CD4-positive, alpha-beta T cell treated with Interleukin-1 beta for 1 hour (primary cell): ENCODE measurements at places on chromosomes 7 and 10.

GRCh38 chr7:156049366-156049765 lies 237.1 kb upstream of the SHH start:
- DNase-seq, result no peak

DNA sequence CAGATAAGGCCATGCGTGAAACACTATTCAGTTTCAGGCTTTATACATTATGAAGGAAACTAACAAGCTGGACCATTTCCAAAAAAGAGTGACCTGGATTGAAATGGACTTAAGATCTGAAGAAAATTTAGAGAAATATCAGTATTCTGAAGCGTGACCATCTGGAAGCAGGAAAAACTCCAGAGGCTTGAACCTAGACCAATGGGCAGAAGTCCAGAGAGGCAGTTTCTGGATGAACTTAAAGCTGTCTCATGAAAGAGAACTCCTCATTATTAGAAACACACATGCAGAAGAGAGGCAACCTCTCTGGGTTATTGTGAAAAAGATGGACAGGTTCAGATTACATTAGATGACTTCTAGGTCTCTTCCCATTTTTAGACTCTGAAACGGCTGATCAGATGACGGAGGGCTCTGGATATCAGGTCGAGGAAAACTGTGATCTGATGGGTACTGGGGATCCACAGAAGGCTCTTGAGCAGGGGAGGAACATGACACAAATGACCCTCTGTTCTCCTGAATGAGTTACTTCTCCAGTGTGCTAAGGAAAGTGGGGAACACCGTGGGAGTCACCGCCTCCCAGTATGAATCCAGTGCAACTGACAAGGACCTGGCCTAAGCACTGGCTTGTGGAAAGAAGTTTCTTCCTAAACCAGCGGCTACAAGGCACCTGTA lies 116.5 kb downstream of the SPDYE5 start:
- DNase-seq, result no peak

- no peak for DNase-seq
Observed at GRCh38 chr7:28812616-28813015, 145.5 kb downstream of the TRIL start.

- no peak for DNase-seq
Observed at GRCh38 chr10:17865351-17865750, 56.2 kb downstream of the MRC1 start.

GRCh38 chr7:107594961-107595737 lies 15.1 kb downstream of the BCAP29 start:
- DNase-seq, result no peak

GRCh38 chr10:96097865-96098264 lies 32.2 kb upstream of the ZNF518A start:
- DNase-seq, result no peak

- DNase-seq, result no peak
Observed at GRCh38 chr7:117098457-117098856, 145.2 kb downstream of the ST7 start.

DNA sequence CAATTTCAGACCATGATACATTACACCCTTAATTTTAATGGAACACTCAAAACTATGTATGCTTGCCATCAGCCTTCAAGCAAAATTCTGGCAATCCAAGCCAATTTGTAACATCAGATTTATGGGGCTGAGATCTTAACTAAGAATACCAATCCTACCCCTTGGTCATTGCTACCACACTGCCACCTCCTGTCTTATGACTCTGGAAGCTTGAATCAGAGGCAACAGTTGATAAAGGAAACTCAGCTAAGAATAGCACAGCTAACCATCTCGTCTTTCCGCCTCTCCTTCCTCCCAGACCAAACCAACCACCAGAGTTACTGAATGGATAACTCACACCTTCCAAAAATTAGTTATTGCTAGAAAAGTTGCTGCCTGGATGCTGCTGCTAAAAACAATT lies 7.4 kb downstream of the IGF2BP3 start:
- DNase-seq, result no peak

DNA sequence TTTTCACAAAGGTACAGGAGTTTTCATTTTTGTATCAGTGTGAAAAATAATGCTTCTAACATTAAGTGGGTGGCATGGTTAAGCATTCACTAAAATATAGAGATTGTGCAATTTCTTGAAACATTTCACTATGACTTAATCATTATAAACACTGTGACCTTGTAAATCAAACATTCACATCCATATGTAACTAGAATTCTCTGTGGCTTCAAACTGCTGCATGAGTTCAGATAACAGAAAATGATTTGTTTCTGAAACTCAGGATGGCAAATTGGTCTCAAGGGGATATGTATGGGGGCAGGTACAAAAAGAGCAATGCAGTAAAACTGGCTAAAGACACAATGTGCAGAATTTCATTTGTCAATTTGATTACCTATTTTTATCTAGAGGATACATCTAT lies 3.8 kb downstream of the FAM133B start:
- DNase-seq, result no peak

DNA sequence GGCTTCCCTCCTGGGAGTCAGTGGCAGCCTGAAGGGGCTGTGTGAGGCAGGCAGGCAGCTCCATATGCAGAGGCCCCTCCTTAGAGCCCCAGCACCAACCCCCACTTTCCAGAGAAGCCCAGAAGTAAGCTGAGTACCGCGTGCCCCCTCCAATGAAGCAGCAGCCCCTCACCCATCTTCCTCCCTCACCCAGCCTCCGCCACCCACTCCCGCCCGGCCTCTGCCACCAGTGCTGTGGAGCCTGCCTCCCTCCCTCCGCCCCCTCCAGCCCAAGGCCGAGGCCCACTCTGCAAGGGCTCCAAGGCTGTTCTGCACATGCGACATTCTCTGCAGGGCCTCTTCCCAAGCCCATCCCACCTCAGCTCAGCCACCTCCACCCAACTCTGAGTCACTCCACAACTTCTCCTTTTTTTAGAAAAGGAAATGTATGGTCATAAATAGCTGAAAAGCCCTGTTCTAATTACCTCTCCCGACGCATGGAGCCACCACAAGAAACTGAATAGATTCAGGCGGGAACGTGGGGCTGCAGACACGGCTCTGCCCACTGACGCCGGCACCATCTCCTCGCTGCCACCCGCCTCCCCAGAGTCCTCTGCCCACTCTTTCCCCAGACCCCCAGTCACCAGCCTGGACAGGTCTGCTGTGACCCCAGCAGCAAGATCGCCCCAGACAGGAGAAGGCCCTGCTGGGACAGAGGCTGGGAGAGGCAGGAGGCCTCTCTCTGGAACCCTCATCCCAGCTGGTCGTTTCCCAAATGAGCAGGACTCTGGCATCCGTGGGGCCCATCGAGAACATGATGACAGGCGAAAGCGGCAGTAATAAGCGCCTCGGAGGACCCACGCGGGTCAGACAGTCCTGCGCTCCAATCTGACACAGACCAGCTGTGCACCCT lies 213.9 kb downstream of the MAD1L1 start:
- DNase-seq, result peak; percentile 63

DNA sequence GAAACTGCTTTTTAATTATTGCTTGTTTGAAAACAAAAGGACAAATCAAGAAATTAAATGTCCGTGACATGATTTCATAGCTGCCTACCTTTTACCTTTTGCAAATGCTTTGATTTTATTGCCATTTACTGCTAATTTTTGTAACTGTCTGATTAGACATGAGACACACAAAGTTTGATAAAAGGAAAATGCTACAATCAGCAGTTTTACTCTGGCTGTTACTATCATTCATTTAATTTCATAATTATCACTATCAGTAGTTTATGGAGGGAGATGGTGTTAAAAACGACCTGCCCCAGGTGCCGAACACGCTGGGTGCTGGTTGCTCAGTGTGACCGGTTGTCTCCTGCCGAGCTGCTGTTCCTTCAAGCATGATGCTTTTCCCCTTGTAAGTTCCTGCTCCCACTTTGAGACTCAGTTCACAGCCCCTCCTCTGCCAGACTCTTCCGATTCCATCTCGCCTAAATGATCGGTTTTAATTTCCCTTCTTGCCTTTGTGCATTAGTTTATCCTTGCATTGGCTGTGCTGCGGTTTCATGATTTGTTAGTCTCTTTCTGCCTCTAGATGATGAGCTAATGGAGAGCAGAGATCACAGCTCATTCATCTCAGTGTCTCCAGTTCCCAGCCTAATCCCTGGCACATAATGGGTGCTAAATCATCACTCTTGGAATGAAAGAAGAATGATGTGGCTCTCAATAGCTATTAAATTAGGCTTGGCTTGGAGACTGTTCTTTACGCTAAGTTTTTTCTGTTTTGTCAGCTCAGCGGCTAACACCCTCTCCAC lies 110.6 kb downstream of the PFKFB3 start:
- no peak for DNase-seq

- DNase-seq, result no peak
Observed at GRCh38 chr10:62284221-62284620, 15.6 kb upstream of the RTKN2 start.

DNA sequence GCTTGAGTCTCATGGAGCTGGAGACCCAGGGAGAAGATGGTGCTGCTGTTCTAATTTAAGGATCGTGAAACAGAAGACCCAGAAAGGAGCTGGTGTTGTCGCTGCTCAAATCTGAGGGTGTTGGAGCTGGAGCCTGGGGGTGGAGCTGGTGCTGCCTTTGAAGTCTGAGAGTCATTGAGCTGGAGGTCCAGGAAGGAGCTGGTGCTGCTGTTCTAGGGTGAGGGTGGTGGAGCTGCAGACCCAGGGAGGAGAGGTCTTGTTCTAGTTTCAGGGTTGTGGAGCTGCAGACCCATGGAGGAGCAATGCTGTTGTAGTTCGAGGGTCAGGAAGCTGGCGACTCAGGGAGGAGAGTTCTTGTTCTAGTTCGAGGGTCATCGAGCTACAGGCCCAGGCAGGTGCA lies 84.1 kb upstream of the ZNF479 start:
- no peak for DNase-seq

GRCh38 chr10:30903397-30904138 lies 128.1 kb downstream of the ZNF438 start:
- DNase-seq, result no peak

GRCh38 chr7:55533050-55533728 lies 39.1 kb downstream of the VOPP1 start:
- DNase-seq, result peak; percentile 88

DNA sequence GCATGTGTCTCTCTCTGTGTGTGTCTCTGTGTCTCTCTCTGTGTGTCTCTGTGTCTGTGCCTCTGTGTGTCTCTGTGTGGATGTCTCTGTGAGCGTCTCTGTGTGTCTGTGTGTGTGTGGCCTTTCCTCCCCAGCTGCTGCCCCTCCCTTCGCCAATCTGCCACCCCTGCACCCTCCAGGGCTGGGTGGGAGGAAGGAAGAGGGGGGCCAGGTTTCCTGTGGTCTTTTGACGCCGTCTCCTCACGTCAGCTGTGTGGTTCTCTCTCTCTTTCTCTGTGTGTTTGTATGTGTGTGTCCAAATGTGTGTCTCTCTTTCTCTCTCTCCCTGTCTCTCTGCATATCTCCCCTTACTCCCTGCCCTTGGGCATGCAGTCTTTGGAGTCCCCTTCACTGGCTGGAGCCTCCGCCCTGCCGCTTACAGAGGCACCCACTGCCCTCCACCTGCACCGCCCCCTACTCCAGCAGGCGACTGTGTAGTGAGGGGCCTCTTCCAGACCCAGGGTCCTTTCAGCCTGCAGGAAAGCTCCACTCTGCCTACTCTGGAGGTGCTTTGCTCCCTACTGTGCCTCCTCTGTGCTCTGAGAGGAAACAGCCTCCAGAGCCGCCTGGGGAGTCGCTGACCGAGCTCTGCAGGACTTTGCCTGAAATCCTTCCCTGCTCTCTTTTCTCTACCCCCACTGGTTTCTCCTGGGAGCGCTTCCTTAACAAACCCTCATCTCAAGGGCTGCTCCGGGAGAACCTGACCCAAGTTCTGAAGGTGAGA lies 44.2 kb upstream of the C10orf71 start:
- DNase-seq, result peak; percentile 72

- no peak for DNase-seq
Observed at GRCh38 chr10:56763090-56763489, 402.0 kb upstream of the ZWINT start.

- DNase-seq, result no peak
Observed at GRCh38 chr7:47757921-47758411, 176.1 kb upstream of the TNS3 start.

DNA sequence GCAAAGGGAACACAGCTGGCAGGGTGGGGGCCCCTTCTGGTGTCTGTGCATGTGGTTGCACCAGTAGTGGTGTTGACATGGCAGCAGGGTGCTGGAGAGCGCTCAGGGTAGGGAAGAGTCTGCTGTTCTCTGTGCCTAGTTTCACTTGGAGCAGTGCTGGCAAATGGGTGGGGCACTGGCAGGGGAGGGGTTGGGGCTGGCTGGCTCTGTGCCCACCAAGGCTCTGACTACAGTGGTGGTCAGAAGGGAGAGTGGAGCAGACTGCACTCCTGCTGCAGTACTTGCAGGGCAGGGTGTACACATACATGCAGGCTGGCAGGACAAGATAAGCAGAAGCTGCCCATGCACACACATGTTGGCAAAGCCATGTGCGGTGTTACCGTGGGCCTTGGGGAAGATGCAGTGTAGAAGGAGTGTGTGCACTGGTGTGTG lies 18.2 kb downstream of the FAM25A start:
- DNase-seq, result no peak

DNA sequence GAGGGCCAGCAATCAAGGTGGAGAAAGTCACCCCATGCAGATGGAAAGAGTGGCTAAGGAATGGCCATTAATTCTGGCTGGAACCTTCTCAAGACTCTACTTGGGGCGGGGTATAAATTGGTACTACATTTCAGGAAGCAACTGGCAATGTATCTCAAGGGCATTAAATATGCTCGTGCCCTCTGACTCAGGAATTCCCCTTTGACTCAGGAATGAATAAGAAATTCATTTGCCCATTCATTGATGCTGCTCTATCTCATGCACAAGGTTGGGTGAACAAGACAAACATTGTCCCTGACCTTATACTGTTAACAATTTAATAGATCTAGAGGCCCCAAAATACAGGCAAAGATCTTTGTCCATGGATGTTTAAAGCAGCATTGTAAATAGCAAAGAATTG lies 188.1 kb downstream of the MYOF start:
- no peak for DNase-seq

- no peak for DNase-seq
Observed at GRCh38 chr10:76971547-76972170, 665.9 kb downstream of the KCNMA1 start.

DNA sequence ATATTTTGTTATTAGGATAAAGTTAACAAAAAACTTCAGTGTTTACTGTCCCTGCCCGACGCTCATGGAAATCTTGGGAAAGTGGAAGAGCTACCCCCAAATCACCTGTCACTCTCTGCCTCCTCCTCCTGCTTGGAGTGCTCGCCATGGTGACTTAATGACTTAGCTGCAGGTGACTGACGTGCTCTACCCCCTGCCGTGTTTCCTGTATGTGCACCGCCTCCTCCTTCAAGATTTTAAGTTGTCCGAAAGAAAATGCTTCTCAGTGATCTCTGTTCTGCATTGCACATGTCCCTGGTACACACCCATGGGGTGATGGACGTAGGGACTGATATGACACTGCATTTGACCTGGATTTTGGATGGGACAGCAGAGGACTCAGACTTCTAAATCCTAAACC lies 338.8 kb upstream of the SHH start:
- DNase-seq, result no peak
